ENCODE measurements at places on chromosomes 12 and 14. TPM values are rescaled to one million over a fixed set of nuclear protein-coding genes. Genes with fewer than 3 reads are reported as not detected.

FICD gene
- total RNA-seq = 5.9 TPM

OVCH1 gene
- total RNA-seq = under 0.01 TPM

NGB gene
- total RNA-seq = not detected

MRPL42 gene
- total RNA-seq = 40.3 TPM

TAS2R9 gene
- 0.36 TPM for total RNA-seq

Measured in melanocyte of skin (primary cell).